Dermis blood vessel endothelial cell (primary cell): ENCODE measurements at places on chromosomes 1 and 21.

GRCh38 chr1:12370333-12370975, 140.6 kb downstream of the VPS13D start:
- no peak for DNase-seq

GRCh38 chr1:75641325-75641724, 30.4 kb upstream of the SLC44A5 start:
- no peak for DNase-seq

GRCh38 chr21:39484711-39485276, 33.0 kb downstream of the SH3BGR start:
- no peak for DNase-seq

GRCh38 chr1:37932759-37933158, 14.1 kb downstream of the INPP5B start:
- DNase-seq = no peak

GRCh38 chr1:91768786-91769725, 116.9 kb downstream of the TGFBR3 start:
- DNase-seq = no peak

GRCh38 chr1:89550995-89551394, 26.4 kb downstream of the LRRC8B start:
- no peak for DNase-seq

DNA sequence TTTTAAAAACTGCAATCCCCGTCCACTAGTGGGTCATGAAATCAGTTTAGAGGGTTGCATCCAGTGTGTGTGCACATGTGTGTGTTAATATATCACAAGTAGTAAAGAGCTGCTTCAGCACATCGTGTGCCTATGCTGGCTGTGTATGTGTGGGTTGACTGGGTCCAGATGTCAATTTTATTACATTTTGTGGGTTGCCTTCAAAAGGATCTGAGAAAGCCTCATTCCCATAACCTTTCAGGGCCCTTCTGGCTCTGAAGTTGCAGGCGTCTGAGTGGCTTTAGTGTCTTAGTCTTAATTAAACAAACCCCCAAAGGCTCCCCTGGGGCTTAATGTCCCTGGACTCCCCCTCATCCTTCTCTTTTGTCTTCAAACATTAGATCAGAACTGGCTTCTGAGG, 19.8 kb downstream of the PLA2G2D start:
- DNase-seq = no peak

- no peak for DNase-seq
Observed at GRCh38 chr1:37475380-37476086, 1.2 kb downstream of the ZC3H12A start.

DNA sequence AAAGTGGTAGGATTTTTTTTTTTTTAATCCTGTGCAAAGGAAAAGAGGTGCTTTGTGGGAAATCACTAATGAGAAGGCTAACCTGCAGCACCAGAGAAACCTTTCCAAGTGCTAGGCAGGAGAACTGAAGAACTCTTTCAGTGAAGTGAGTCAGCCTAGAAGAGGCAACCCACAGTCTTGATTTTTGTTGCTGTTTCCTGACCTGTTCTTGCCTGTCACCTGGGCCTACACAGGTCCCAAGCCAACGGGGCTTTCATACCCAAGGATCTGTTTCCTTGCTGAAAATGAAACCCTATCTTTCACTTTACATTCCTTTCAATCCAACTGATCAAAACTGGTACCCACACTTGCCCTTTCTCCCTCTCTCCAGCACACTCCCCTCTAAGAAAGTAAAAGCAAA, 7.1 kb upstream of the IKBKE start:
- no peak for DNase-seq

DNA sequence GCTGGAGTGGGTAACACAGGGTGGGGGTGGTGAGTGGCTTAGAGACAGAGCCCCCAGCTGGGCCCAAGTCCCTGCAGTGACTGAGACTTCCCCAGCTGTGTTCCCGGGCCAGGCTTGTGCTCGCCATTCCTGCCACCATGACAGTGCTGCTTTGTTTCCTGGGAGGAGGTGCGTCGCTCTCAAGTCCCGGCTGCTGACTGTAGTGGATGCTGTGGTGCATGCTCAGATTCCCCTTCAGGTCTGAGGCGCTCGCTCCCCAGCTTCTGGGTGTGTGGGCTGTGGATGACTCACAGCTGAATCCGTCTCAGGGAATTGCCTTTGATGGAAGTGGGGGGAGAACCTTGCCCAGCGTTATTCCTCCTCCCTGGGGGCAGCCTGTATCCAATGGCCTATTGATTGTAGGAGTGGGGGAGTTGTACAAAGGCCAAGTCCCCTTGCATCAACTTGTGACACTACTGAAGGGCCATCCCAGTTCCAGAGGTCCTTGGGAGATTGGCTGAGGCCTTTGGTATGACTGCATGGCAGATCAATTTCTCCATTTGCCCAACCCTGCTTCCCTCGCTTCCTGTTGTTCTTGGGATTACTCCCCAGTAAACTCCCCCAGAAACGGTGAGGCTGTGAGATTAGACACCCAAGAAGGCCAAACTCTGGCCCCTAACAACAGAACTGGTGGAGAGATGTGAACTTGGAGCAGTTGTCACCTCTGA, 17.8 kb upstream of the POU3F1 start:
- DNase-seq = peak; percentile 16

DNA sequence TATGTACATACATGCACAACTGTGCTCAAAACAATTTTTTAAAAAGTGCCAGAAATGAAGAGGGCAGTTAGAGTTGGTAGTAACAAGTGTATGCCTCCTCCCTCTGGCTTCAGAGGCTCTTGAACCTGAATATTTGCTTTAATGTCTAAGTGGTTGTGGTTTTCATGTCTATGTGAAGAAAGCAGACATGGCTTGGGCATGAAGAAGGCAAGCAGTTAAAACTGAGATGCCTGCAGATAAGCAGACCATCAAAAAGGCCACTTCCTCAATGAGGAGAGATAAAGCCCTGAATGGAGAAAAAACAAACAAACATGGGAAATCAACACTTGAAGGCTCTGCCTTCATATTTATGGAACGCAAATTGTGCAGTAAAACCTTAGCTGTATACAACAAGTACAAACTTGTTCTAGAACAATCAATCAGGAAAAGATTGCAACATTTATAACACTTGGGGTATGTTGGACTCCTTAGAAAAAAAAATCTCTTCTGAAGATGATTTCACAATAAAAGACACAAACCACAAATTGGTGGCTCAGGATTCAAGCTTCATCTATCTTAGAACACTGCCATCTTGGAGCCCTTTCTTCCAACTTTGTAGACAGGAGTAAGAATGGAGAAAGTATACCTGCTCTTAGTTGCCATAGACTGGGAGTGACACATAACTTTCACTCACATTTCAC, 52.7 kb upstream of the PLA2G4A start:
- DNase-seq = no peak

- DNase-seq = no peak
Observed at GRCh38 chr1:190453550-190453949, 24.1 kb downstream of the BRINP3 start.

- DNase-seq = no peak
Observed at GRCh38 chr21:29271927-29272333, 26.8 kb upstream of the BACH1 start.

DNA sequence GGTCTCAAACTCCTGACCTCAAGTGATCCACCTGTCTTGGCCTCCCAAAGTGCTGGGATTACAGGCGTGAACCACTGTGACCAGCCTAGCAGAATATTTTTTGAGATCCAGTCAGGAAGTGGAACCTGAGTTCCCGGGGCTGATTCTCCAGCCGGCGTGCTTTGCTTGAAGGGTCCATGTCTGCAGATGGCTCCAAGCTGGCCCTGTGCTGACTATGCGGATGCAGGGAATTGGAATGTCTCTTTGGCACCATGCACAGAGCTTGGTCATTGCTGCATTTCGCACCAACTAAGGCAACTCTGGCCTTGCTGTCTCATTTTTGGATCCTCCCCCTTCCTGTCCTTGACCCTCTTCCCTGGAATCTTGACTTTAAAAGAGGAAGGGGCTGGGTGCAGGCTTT, 28.1 kb downstream of the ARHGEF10L start:
- no peak for DNase-seq

GRCh38 chr1:21586846-21587601, 77.8 kb downstream of the ALPL start:
- peak; percentile 90 for DNase-seq

DNA sequence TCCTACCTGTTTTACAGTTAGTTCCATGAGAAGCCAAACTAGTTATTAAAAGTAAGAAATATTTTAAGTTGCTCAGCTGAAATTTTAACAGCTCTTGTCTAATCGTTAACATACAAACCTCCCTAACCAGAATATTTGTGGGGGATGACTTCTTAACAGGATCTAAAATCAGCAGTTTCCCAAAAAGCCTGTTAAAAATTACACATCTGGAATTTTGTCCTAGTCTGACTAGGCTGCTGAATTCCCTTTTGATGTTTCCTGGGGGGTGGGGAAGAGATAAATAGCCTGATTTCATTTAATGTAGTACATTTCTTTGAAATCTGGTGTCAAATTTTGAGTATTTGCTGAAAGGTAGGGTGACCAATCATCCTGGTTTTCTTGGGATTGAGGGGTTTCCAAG, 78.8 kb upstream of the ARHGAP29 start:
- no peak for DNase-seq

DNA sequence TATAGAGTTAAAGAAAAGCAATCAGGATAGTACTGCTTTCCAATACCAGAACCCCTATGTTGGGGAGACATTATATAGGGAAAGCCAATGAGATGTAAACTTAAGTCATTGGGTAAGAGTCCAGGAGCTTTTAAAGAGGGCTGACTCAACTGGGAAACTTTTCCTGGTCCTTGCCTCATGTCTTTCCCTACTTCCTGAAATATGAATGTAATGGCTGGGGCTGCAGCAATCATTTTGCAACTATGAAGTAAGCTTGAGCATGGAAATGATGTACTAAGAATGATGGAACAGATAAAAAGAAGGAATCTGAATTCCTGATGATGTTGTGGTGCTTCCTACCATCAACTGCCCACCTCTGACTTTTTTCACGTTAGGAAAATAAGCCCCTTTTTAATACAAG, 55.7 kb downstream of the WDR3 start:
- DNase-seq = no peak

DNA sequence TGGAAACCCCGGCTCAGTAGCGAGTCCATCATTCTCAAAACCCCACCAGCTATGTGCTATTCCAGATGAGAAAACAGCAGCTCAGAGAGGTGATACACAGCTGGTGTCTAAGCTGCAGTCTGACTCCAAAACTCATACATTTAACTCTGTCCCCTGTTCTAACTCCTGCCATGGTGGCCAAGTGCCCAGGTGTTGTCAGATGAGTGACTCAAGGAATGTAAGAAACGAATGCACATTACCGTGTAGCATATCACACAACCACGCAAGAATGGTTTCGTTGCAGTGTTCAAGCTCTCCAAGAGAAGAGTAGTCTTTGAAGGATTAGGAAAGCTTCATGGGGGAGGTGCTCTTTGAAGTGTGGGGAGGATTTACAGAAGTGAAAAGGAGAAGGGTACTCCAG, 4.7 kb upstream of the XKR8 start:
- no peak for DNase-seq

DNA sequence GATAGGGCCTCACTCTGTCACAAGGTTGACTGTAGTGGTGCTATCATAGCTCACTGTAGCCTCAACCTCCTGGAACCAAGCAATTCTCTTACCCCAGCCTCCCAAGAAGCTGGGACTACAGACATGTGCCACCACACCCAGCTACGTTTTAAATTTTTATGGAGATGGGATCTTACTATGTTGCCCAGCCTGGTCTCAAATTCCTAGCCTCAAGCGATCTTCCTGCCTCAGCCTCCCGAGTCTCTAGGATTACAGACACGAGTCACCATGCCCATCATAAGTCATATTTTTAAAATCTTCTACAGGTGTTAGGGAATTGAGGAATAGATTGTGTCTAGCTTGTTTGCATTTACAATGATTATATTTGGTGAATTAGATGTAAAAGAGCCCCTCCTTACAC, 127.0 kb downstream of the CCDC185 start:
- DNase-seq = no peak

DNA sequence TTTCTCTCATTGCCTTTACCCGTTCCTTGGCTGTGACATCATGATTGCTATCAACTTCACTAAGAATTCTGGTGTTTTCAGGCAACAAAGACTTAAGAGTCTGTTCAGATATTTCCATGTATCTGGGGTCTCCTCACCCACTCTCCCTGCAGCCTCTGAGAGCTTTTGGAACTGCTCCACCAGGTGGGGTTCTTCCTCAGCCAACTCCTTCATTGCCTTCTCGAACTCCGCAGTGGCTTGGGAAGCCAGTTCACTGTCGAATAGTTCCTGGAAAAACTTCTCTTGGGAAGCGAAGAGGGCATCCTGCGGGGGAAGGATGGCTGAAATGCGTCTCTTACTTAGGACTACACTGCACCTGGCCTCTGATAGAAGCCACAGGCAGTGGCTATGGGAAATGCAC, 2.1 kb downstream of the PEX19 start:
- no peak for DNase-seq

- DNase-seq = no peak
Observed at GRCh38 chr21:27595716-27596115, 628.8 kb upstream of the ADAMTS5 start.

DNA sequence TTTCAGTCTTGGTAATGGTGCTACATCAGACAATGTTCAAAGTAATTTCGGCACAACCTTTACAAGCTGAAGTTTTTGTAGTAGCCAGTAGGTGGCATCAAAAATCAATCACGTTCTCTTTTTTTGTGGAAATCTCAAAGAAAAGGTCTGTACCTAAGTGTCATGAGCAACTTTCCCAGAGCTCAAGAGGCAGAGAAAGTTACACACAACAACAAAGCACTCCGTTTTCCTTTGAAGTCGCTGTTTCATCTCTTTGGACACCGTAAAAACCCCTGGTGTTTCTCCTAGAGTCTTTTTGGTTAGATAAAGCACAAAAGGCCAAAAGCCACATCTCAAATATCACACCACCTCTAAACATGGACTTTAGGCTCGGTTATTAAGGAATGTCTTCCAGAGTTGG, 131.6 kb downstream of the LHX8 start:
- DNase-seq = peak; percentile 71

DNA sequence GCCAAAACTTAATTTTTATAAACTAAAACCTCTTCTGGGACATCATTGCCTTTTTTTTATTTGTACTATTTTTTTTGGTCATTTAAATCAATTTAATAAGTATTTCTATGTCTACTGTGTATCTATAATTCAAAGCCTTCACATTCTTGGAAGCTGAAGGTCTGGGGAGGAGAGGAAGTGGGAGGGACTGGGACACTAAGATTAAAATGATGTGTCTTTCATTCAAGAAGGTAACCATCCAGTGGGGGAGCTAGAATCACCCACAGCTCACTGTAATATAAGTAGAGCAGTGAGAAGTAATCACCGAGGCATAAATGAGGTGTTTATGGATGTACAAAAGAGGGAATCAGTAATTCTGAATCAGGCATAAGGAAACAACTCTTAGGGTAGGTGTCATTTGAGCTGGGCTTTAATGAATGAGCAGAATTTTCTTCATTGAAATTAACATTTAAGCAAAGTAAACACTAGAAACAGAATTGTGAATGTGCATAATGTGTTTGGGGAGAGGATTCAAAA, 52.8 kb downstream of the PTGER3 start:
- no peak for DNase-seq

DNA sequence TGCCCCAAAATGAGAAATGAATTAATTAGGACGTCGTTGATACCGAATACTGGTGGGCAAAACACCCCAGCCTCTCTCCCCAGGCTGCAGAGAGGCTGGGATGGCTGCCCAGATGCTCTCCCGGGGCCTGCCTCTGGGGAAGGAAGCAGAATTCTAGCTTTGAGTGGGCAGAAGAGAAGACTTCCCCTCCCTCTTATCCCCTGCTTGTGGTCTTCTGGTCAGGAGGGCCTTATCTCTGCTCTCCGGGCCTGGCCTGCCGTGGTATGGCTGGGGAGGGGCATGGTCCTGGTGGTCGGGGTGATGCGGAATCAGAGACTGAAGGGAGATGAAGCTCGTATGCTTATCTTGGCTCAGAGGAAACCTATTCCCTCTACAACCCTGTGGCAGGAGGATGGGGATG, 9.8 kb upstream of the CSF3R start:
- no peak for DNase-seq
